ENCODE measurements at places on chromosomes 2 and 18.

DNA sequence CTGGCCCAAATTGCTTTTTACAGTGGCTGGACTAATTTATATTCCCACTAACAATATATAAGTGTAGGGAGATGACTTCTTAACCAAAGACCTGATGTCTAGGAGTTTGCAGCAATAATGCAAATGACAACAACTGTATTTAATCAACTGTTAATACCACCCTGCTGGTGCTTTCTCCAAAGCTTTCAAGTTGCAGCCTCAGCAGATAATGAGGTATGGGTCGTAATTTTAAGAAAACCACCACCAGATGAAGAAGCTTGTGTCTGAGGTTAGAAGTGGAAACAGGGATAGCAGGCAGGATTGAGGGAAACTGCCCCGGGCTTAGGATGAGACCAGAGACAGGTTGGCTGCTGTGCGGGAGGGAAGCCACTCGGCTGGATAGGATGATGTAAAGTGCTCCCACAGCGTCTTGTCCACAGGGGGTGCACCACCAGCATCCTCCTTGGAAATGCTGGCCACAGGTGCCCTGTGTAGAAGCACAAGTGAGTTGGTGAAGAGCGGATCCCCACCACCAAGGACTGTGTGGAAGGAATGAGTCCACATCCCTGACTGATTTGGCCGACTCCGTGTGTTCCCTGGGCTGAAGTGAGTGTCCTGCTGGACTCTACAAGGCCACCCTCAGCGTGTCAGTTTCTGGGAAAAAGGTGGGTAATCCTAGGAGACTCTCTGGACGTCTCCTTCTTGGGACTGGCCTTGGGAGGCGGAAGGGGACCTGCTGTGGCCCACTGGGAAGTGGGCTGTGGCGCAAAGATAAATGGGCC lies 76.1 kb upstream of the SMAD2 start:
- no peak overlapping the region for H3K27ac ChIP-seq
- peaks cover 33% of the 10 kb centered on the region for H3K27me3 ChIP-seq
- no peak overlapping the region for H3K4me3 ChIP-seq
- peaks cover 10% of the 10 kb centered on the region for H3K4me1 ChIP-seq
- H3K36me3 ChIP-seq: no peaks in the 10 kb centered on the region
- no peak for DNase-seq

- no peak for DNase-seq
- no peak overlapping the region for H3K4me3 ChIP-seq
- no peaks in the 10 kb centered on the region for H3K4me1 ChIP-seq
Observed at GRCh38 chr2:140814141-140814540, 1316.7 kb downstream of the LRP1B start.

DNA sequence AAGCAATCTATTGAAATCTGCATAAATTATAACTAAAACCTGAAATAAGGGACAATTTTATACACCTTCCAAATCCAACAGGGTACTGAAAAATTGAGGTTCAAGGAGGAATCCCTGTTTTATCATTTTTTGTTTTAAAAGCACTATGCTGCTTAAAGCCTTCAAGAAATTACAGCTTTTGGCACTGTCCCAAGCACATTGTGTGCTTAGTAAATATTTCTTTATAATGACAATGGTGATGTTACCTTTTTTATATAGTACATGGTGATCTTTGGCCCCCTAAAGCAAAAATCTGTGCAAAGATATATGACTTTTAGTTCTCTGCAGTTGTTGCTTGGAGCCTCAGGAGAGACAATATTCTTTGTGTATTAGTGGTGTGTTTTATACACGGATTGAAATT lies 71.6 kb upstream of the EFEMP1 start:
- DNase-seq: no peak
- H3K36me3 ChIP-seq: no peaks in the 10 kb centered on the region
- H3K4me3 ChIP-seq: no peak overlapping the region
- no peaks in the 10 kb centered on the region for H3K27me3 ChIP-seq
- no peak overlapping the region for H3K27ac ChIP-seq

DNA sequence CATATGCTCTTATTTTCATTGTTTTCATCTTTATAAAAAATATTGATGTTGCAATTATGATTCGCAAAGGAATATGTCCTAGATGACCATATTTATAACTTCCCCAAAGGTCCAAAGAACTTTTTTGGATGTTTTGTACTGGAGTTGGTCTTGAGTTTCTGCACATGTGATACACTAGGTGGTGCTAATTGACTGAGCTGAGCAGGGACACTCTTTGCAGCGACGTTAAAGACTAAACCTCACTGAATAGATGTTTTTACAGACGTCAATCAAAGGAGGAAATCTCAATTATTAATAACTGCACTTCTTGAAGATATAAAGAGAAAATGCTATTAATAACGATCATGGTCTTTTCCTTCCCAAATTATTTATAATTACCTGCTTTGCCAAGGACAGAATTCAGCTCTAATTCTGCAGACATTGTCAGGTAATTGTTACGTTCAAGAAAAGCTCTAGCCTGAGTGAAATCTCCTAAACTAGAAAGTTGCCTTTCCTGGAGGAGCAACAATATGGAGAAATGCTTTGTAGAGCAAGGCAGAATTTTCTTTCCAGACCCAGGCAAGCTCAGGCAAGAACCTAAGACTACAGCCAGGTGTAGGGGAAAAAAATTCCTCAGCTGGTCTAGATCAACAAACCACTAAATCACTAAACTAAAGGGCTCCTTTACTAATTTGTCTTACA lies 119.3 kb upstream of the RBBP8 start:
- H3K4me3 ChIP-seq: no peak overlapping the region
- no peak overlapping the region for H3K27ac ChIP-seq
- no peak for DNase-seq
- peaks cover 33% of the 10 kb centered on the region for H3K27me3 ChIP-seq
- no peaks in the 10 kb centered on the region for H3K36me3 ChIP-seq
- H3K4me1 ChIP-seq: no peaks in the 10 kb centered on the region

DNA sequence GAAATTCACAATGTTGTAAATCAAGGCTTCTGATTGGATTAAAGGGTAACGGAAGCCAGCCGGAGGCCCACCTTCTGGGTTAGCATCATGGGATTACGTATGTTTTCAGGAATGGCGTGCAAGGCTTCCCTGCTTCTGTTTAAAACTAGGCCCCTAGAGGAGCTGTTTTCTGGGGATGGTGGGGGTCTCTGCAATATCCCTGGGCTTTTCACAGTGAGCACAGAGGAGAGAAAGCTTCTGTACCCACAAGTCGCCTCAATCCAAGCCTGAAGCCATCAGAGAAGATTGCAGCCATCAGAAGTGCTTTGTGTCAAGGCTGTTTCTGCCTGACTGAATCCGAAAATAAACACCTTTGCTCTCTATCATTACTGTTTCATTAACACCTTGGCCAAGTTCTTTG lies 226.9 kb upstream of the SMIM21 start:
- no peaks in the 10 kb centered on the region for H3K36me3 ChIP-seq
- H3K27ac ChIP-seq: no peak overlapping the region
- H3K27me3 ChIP-seq: no peaks in the 10 kb centered on the region
- no peak for DNase-seq

GRCh38 chr2:224343226-224343625 lies 58.7 kb downstream of the FAM124B start:
- H3K27me3 ChIP-seq: peaks cover 18% of the 10 kb centered on the region
- H3K36me3 ChIP-seq: no peaks in the 10 kb centered on the region
- H3K4me1 ChIP-seq: no peaks in the 10 kb centered on the region

GRCh38 chr2:120561379-120562035 lies 174.2 kb upstream of the GLI2 start:
- DNase-seq: no peak
- no peak overlapping the region for H3K27ac ChIP-seq
- no peaks in the 10 kb centered on the region for H3K4me1 ChIP-seq
- H3K36me3 ChIP-seq: no peaks in the 10 kb centered on the region

- H3K4me1 ChIP-seq: no peaks in the 10 kb centered on the region
- H3K36me3 ChIP-seq: no peaks in the 10 kb centered on the region
- no peaks in the 10 kb centered on the region for H3K27me3 ChIP-seq
- no peak for DNase-seq
Observed at GRCh38 chr18:22623513-22623912, 205.8 kb upstream of the CTAGE1 start.

GRCh38 chr2:196591621-196592022 lies 47.9 kb upstream of the CCDC150 start:
- no peak overlapping the region for H3K27ac ChIP-seq
- no peaks in the 10 kb centered on the region for H3K36me3 ChIP-seq
- peaks cover 10% of the 10 kb centered on the region for H3K4me1 ChIP-seq
- DNase-seq: no peak

DNA sequence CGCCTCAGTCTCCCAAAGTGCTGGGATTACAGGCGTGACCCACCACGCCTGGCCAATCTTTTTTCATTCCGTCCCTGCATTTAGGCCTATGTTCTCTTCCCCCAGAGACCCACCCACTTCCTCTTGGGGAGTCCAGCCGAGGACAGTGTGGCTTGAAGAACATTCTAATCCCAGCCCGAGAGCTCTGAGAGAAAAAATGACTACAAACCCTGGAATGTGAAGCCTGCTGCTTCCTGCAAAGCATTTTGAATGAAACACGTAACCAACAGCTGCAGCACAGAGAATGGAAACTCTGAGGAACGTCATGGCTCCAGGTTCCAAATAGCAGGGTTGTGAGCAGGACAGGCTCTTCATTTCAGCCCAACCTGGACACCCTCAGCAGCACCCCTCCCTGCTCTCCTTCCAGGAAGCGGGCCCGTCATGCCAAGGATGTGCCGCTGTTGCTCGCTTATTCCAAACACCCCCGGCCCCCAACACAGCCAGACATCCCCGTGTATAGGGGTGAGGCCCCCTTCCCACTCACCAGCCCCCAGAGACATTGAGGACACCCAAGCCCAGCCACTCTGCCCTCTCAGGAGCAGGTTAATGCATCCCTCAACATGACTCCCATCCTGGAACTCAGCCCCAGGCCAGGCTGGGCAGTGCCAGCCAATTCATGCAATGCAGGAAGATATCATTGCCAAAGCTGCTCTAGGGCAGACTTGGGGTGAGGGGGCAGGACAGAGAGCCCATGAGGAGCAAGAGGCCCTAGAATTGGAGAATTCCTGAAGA lies 139.8 kb downstream of the ZFP36L2 start:
- H3K27ac ChIP-seq: no peak overlapping the region
- H3K4me3 ChIP-seq: no peak overlapping the region
- H3K27me3 ChIP-seq: peaks cover 3% of the 10 kb centered on the region
- DNase-seq: no peak
- no peaks in the 10 kb centered on the region for H3K4me1 ChIP-seq

- H3K4me3 ChIP-seq: no peak overlapping the region
- no peak overlapping the region for H3K27ac ChIP-seq
- no peaks in the 10 kb centered on the region for H3K36me3 ChIP-seq
- DNase-seq: no peak
Observed at GRCh38 chr18:29840089-29840488, 1202.5 kb downstream of the DSC3 start.

DNA sequence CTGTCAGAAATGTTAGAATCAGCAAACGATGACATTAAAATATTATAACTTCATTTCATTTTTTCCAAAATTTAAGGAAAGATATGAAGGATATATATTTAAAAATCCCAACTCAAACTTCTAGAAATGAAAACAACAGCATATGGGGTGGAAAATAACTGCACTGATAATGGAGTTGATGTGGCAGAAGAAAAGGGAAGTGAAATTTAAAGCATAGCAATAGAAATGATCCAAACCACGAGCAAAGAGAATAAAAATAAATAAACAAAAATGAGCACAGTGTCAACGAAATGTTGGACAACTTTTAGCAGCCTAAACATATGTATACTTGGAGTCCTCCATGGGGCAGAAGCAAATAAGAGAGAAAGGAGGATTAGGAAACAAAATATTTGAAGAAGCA lies 280.2 kb downstream of the KCNJ3 start:
- no peaks in the 10 kb centered on the region for H3K36me3 ChIP-seq
- no peaks in the 10 kb centered on the region for H3K4me1 ChIP-seq
- no peak overlapping the region for H3K4me3 ChIP-seq
- no peaks in the 10 kb centered on the region for H3K27me3 ChIP-seq
- no peak overlapping the region for H3K27ac ChIP-seq

DNA sequence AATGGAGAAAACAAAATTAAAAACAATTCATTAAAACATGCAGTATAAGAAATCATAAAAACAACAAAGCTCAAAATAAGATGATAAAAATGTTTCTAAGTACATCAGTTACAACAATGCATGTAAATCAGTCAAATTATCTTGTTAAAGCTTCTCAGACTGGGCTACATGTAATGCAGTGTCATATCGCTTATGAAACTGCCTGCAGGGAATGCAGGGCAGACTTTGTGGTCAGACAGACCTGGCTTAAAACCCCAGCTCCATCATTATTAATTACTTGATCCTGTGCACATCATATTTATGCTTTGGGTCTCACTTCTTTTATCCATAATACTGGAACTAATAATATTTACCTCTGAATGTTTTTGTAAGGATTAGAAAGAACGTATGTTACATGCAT lies 74.6 kb downstream of the PID1 start:
- H3K4me3 ChIP-seq: no peak overlapping the region
- no peak overlapping the region for H3K27ac ChIP-seq
- no peak for DNase-seq
- no peaks in the 10 kb centered on the region for H3K4me1 ChIP-seq
- H3K27me3 ChIP-seq: no peaks in the 10 kb centered on the region

GRCh38 chr2:33316328-33316727 lies 160.1 kb upstream of the RASGRP3 start:
- H3K4me3 ChIP-seq: no peak overlapping the region
- peaks cover 12% of the 10 kb centered on the region for H3K27me3 ChIP-seq
- H3K4me1 ChIP-seq: peaks cover 20% of the 10 kb centered on the region
- H3K27ac ChIP-seq: no peak overlapping the region
- DNase-seq: no peak
- peaks cover 3% of the 10 kb centered on the region for H3K36me3 ChIP-seq

DNA sequence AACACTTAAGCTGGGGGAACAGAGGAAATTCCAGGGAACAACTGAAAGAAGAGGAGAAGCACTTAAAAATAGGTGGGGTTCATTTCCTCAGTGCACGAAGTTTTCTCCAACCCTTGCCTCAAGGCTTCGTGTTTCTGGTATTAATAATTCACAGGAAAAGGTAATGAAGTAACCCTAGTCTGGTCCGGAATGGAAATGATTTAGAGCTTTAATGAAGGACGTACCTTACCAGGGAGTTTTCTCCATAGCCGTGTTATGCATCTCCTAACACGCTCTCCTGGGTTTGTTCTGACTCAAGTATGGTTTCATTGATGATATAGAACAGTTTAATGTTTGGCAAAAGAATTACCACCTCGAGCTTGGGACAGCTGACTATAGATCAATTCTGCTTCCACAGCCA lies 214.2 kb downstream of the MTX2 start:
- no peaks in the 10 kb centered on the region for H3K36me3 ChIP-seq
- no peak overlapping the region for H3K27ac ChIP-seq
- no peaks in the 10 kb centered on the region for H3K4me1 ChIP-seq
- DNase-seq: no peak
- H3K4me3 ChIP-seq: no peak overlapping the region
- H3K27me3 ChIP-seq: peaks cover 33% of the 10 kb centered on the region

GRCh38 chr2:4937550-4937949 lies 754.6 kb upstream of the SOX11 start:
- H3K36me3 ChIP-seq: no peaks in the 10 kb centered on the region
- DNase-seq: no peak
- no peaks in the 10 kb centered on the region for H3K4me1 ChIP-seq
- H3K4me3 ChIP-seq: no peak overlapping the region
- H3K27me3 ChIP-seq: no peaks in the 10 kb centered on the region

GRCh38 chr18:53952700-53953099 lies 271.8 kb downstream of the MBD2 start:
- peaks cover 1% of the 10 kb centered on the region for H3K4me1 ChIP-seq
- DNase-seq: no peak
- H3K27ac ChIP-seq: no peak overlapping the region
- H3K36me3 ChIP-seq: no peaks in the 10 kb centered on the region
- H3K4me3 ChIP-seq: no peak overlapping the region

Data from activated CD4-positive, alpha-beta memory T cell treated with anti-CD3 and anti-CD28 coated beads, Interleukin-2, amount 10 ng/mL, durations not matched to agents 7 days and 5 days (primary cell).